ENCODE measurements at places on chromosomes 7 and 10. TPM values are rescaled to one million over a fixed set of nuclear protein-coding genes. Genes with fewer than 3 reads are reported as not detected.

SPDYE6 gene
- total RNA-seq: not detected

IGF2BP3 gene
- 47.0 TPM for total RNA-seq

SPDYE1 gene
- not detected for total RNA-seq

PPP3CB gene
- total RNA-seq: 67.9 TPM

LBX1 gene
- total RNA-seq: not detected

TRIM73 gene
- total RNA-seq: 11.2 TPM

GRM3 gene
- total RNA-seq: not detected

MACROH2A2 gene
- total RNA-seq: 58.3 TPM

PTPRZ1 gene
- total RNA-seq: 11.4 TPM

FFAR4 gene
- not detected for total RNA-seq

IFIT1B gene
- total RNA-seq: not detected

NEUROD6 gene
- not detected for total RNA-seq

CYP2C19 gene
- total RNA-seq: not detected

GSAP gene
- 0.76 TPM for total RNA-seq

KLLN gene
- 0.27 TPM for total RNA-seq

MSMB gene
- total RNA-seq: not detected

NPY4R gene
- total RNA-seq: not detected

DNA sequence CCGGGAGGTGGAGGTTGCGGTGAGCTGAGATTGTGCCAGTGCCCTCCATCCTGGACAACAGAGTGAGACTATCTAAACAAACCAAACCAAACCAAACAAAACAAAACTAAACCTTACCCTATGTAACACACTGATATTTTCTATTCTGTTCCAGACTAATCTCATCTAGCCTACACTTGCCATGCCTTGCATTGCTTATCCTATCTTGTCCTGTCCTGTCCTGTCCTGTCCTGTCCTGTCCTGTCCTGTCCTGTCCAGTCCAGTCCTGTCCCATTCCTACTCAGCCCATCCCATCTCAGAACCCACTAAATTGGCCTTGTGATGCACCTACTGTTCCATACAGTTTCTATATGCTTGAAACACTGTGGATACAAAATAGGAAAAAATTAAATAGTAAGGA lies 64.7 kb upstream of the HDAC9 start:
- DNase-seq: no peak

- DNase-seq: peak; percentile 57
Measured at GRCh38 chr7:30173058-30173897, 38.5 kb downstream of the MTURN start.

- no peak for DNase-seq
Measured at GRCh38 chr7:75729851-75730274, 8.9 kb downstream of the HIP1 start.

GRCh38 chr7:157462840-157463239 lies 126.0 kb downstream of the DNAJB6 start:
- no peak for DNase-seq

- no peak for DNase-seq
Measured at GRCh38 chr7:99395616-99396327, 12.6 kb downstream of the PDAP1 start.

- no peak for DNase-seq
Measured at GRCh38 chr7:6477318-6477660, 29.5 kb upstream of the DAGLB start.

DNA sequence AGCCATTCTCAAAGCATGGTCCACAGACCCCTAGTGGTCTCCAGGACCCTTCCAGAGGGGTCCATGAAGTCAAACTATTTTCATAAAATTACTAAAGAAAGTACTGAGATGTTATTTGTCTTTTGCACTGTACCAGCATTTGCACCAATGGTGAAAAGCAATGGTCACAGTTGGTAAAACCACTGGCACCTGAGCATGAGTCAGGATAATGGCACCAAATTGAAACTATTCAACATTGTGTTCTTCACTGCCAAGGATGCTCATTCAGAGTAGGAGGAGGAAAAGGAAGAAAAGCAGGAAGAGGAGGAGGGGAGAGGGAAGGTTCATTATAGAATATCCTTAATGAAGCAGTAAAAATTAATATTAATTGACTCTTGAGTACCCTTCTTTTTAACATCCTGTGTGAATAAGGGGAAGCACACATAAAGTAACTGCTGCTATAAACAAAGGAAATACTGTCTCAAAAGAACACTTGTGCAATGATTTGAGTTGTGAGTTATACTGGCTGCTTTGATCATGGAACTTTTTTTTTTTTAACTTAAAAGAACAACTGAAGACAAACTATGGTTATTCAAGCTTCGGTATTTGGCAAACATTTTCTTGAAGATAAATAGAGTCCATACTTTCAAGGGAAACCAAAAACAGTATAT lies 60.2 kb downstream of the MPP7 start:
- no peak for DNase-seq

DNA sequence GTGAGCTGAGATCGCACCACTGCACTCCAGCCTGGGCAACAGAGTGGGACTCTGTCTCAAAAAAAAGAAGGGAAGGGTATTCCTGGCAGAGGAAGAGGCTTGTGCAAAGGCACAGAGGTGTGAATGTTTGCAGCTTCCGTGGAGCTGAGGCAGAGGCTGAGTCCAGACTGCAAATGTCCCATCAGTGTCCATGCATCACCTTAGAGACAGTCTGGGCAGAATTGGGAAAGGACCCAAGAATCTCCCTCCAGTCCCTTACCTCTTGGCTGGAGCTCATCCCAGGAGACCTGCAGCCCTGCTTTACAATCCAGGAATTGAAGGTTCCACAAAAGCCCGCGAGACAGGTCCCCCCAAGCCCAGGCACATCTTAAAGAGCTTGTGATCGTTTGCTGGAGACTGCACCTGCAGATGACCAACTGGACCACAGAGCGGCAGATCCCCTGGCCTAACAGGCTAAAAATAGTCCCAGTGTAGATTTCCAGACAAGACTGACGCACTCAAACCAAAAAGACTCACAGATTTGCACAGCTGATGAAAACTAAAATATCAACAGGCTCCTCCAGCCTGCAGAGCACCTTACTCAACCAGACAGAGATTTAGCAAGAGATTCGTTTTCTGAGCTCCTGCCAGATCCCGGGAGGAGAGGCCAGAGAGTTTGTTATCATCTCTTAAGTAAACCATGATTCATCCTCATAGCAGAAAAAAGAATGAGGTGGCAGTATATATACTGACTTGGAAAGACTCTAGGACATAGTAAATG lies 22.9 kb upstream of the NANOS1 start:
- no peak for DNase-seq

- no peak for DNase-seq
Measured at GRCh38 chr7:36523371-36524101, 133.9 kb downstream of the ANLN start.

- DNase-seq: no peak
Measured at GRCh38 chr7:6159524-6160031, 112.8 kb downstream of the CYTH3 start.

DNA sequence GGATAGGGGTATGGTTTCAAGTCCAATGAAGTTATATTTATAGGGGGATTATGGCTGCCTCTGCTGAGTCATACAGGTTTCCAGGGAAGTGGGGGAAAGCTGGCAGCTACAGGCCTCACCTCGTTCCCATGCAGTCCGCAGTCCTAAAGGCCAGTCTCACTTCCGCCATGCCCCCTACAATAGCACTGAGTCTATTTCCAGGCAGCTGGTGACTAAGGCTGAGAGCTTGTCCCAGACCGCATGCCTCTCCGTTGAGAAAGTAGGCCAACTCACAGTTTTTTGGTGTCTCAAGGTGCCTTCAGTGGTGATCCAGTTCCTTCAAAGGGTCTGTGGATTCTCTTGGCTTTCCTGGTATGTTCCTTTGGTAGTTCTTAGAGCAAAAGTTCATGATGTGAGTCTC lies 203.9 kb upstream of the GLI3 start:
- DNase-seq: no peak

GRCh38 chr10:21534280-21534586 lies 201 bp downstream of the MLLT10 start:
- no peak for DNase-seq

DNA sequence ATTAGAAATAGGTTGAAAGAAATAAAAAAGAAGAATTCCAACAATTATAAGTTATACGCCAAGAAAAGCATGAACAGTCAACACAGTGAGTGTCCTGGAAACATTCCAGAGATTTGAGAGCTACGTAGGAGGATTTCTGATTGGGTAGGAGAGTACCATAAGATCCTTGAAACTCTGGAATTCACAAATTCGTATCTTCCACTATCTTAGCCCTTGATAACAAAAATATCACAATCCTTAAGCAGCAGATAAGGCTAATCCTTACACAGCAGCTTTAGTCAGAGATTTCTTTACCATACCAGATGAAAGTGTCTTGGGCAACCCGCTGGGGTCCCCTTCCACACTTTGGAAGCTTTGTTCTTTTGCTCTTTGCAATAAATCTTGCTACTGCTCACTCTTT lies 8.2 kb downstream of the TPK1 start:
- DNase-seq: no peak

- peak; percentile 56 for DNase-seq
Measured at GRCh38 chr10:120746001-120746777, 105.0 kb upstream of the WDR11 start.

GRCh38 chr10:18610517-18610916 lies 40.9 kb downstream of the NSUN6 start:
- no peak for DNase-seq

- no peak for DNase-seq
Measured at GRCh38 chr10:100653238-100653956, 92.0 kb upstream of the PAX2 start.

DNA sequence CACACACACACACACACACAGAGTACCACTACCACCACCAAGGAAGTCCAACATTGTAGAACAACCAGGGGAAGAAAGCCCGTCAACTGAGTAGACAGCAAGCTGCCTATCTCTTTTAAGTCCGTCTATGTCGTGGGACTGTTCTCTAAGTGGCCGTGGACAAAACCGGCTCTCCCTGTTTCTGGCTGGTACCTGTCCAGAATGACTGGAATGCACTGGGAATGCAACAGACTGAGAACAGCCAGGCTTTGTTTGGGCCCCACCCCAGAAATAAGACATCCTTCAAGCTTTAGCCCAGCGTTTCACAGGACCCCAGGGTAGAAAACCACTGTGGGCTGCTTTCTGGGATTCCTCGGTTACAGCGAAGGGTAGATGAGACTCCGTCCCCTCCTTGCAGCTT lies 203.6 kb downstream of the TCERG1L start:
- DNase-seq: no peak

DNA sequence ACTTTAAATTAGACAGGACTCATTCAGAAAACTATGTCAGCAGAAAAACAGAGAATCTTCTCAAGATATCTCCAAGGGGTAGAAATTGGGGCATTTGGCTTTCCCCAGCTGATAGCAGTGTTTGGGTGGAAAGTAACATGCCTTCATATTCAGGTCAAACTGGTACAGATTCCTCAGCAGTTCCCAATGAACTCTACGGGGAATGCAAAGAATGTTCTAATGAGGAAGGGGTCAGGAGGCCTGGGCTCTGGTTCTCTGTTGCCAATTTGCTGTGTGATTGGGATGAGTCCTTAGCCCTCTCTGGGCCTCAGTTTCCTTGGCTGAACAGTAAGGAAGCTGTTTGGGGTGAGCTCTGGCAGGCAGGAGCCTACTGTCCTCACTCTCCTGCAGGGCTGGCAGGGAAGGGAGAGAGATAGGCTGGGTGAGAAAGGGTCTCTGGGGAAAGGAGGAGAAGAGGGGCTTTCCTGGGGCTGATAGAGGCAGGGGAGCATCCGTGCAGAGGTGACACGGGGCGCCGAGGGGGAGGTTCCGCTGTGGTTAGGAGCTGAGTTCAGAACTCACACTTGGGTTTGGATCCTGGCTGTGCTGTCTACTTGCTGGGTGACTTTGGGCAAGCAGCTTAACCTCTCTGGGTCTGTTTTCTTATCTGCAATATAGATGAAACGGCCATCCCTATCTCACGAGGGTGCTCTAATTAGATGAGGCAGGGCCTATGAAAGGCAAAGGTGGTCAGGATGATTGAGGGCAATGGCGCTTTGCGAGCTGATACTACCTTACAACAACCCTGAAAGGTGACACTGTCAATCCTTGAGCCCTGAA lies 45.1 kb downstream of the SPOCK2 start:
- DNase-seq: no peak

GRCh38 chr10:117248750-117249465 lies 8.0 kb downstream of the SLC18A2 start:
- no peak for DNase-seq

GRCh38 chr10:76257816-76258215 lies 826.4 kb downstream of the LRMDA start:
- no peak for DNase-seq

DNA sequence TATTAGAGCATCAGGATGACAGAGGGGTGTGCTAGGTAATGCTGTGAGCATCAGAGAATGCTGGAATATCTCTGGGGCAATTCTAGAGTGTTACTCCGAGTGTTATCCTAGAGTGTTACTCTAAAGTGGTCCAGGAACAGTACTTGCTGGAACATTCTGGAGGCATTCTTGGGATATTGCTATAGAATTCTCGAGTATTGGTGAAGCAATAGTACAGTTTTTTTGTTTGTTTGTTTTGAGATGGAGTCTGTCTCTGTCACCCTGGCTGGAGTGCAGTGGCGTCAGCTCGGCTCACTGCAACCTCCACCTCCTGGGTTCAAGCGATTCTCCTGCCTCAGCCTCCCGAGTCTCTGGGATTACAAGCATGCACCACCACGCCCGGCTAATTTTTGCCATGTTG lies 12.6 kb downstream of the SSC4D start:
- DNase-seq: no peak

DNA sequence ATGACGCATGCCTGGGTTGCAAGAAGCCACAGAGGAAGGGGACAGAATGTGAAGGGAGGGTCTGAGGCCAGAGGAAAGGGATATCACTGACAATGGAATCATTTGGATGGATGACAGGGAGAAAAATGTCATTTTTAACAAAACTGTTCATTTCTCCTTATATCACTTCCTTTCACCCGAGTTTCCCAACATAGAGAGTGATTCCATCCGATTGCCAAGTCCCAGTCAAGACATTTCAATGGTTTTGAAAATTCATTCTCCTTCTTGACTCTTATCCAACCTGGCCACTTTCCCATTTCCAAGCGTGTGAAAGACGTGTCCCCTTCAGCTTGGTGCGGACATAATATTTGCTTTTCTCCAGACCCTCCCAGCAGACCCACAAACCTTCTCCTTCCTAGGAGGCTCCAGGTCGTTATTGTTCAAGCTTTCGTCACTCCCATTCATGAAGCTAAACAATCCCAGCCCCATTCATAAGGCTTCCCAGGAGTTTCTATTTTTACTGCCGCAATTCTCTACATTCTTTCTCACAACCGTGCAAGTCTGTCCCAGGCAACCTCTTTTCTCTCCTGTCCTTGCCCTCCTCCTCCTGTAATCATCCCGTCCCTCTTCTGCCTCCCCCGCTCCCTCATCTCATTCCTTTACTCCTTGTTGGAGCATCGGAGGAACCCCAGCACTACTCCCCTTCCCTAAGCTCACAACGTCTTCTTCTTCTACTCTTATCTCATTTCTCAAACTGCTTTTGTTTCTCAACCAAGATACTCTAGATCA lies 301.3 kb upstream of the KLF6 start:
- DNase-seq: no peak

GRCh38 chr10:122051609-122052385 lies 62.8 kb downstream of the TACC2 start:
- peak; percentile 47 for DNase-seq

DNA sequence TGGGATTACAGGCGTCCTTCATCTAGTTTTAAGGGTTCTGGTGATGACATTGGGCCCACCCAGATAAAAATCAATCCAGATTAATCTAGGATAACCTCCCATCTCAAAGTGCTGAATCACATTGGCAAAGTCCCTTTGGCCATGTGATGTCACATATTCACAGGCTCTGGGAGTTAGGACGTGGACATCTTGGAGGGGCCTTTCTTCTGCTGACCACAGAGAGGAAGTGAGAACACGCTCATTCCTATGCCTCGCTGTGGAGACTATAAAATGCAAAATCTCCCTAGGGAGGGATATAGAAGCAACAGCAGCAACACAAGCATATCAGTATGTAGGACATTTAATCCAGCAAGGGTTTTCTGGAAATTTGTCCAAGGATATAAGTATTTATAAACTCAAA lies 266.0 kb upstream of the PITRM1 start:
- no peak for DNase-seq

Measured in glutamatergic neuron (in vitro differentiated cells).